ENCODE measurements at places on chromosomes 5 and 9.

DNA sequence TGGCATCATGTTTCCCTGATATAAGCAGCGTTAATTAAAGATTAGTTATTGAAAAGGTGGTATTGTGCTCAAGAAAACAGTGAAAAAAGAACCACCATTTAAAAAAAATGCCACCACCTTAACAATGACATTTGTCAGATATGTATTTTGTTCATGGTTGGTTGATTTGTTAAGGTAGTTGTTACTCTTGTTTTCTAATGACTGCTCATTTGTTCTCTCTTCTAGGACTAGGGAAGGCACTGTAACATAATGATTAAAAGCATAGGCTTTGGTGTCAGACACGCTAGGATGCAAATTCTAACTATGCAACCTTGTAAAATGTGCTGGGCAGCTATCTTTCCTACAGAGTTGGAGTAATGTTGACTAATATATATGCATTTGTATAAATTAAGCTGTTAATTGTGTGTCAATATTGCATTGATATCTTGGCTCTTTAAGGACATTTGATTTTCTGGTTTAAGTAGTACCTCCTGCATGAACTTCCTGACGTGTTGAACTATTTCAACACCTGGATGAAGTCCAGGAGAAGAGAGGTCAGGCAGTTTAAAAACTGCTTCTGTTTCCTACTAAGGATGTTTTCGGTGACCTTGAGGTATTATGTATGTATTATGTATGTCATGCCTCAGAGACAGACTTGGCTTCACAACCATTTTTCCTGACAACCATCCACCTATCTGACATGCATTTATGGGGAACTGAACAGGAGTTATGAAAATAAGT, 77.8 kb downstream of the MUSK start:
- DNase-seq: no peak

DNA sequence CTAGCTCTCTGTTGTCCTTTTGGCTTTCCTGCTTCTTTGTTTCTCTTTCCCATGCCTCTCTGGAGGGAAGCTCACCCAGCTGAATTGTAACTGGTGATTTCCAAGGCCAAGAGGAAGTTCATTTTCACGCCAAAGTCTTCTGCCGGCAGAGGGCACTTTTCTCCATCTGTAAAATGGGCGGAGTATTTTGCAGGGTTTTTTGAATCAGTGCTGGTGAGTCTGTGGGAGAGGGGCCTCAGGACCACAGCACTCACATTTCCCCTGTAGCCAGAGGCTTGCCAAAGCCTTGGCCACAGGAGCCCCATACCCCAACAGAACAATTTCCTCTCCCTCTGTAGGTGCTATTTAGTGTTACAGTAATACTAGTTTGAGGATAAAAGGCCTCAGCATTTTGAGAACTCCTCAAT, 42.3 kb upstream of the MATR3 start:
- no peak for DNase-seq

- no peak for DNase-seq
Observed at GRCh38 chr5:9239071-9239470, 306.8 kb downstream of the SEMA5A start.

DNA sequence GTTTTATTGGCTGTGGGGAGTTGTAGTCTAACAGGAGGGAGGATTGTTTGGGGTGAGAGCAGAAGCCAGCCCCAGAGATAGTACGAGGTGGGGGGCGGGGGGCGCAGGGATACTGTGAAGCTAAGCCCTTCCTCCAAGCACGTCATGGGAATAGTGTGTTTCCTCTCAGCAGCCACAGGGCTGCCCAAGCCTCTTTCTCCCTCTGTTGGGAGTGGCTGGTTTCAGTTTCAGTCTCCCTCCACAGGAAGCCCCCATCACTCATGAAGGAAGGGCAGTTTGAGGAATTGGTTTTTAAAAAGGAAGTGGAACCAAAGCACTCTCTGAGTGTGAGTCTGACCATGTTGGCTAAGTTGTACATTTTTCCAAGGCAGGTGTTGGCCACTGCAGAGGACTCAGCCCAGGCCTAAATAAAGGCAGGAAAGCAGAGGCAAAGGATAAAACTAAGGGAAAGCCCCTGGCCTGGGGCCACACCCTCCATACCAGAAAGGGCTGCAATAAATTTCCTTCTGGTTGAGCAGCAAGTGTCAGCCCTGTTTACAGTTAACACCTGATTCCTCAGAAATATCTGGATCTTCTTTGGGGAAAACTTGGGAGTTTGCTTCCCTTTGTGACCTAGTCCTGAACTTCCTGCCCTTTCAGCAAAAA, 3.2 kb downstream of the RAB24 start:
- DNase-seq: no peak

DNA sequence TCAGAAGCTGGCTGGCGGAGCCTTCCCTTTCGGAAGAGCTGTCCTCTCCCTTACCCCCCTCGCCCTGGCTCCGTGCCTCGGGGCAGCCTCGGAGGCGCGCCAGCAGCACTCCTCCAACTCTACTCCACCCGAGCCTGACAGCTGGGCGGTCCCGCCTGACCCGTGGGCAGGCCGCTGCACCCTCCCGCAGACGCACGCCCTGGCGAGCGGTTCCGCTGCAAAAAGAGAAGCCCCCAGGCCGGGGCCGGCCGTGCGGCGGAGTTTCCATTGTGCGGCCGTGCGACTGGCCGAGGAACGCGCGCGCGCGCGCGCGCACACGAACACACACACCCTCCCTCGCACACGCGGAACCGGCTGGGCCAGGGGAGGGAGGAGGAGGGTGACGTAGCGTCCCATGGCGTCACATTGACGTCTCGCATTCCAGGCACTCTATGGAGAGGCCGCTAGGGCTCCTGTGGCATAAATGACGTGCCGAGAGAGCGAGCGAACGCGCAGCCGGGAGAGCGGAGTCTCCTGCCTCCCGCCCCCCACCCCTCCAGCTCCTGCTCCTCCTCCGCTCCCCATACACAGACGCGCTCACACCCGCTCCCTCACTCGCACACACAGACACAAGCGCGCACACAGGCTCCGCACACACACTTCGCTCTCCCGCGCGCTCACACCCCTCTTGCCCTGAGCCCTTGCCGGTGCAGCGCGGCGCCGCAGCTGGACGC, at the start of gene NR4A3:
Gene NR4A3 (plus strand): TSS at position 490 of the 713 bp plus-strand sequence. CDS start 6,158 bp downstream, outside the sequence.
- peak; percentile 95 for DNase-seq

GRCh38 chr5:69285448-69286116, 47.0 kb downstream of the CCDC125 start:
- no peak for DNase-seq

GRCh38 chr9:84592918-84593317, 76.6 kb upstream of the NTRK2 start:
- DNase-seq: no peak

GRCh38 chr9:124854161-124854560, 901 bp downstream of the WDR38 start:
- DNase-seq: no peak

- no peak for DNase-seq
Observed at GRCh38 chr9:109286571-109286977, 34.3 kb downstream of the EPB41L4B start.

DNA sequence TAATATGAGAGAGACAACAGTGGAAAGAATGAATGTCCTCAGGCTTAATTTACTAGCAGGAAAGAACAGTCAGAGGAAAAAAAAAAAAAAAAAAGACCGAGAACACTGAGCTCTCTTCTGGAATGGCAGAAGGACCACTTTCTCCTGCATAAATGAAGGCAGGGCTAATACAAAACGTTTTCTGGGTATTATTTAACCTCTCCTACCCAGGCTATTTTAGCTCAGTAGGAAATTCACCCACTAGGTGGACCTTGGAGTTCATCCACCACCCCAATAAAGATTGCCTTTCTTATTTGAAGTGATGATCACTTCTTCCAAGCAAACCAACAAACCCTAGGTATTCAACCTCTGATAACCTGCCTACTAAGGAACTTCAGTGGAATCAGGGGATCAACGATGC, 3.7 kb downstream of the GLIS3 start:
- no peak for DNase-seq

- DNase-seq: no peak
Observed at GRCh38 chr5:95083606-95084005, 201.3 kb downstream of the MCTP1 start.

DNA sequence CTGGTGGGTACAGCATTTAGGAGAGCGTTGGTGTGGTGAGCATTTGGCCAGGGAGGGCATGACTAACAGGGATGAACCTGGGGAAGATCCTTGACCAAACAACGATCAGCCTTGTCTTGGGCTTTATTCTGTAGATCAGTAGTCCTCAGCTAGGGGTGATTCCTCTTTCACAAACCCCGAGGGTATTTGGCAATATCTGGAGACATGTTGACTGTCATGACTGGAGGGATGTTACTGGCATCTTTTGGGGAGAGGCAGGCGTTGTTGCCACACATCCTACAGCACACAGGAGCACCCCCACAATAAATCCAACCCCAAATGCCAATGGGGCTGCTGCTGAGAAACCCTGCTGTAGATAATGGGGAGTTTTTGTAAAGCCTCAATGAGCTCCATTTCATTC, 43.9 kb downstream of the OSTF1 start:
- DNase-seq: no peak

DNA sequence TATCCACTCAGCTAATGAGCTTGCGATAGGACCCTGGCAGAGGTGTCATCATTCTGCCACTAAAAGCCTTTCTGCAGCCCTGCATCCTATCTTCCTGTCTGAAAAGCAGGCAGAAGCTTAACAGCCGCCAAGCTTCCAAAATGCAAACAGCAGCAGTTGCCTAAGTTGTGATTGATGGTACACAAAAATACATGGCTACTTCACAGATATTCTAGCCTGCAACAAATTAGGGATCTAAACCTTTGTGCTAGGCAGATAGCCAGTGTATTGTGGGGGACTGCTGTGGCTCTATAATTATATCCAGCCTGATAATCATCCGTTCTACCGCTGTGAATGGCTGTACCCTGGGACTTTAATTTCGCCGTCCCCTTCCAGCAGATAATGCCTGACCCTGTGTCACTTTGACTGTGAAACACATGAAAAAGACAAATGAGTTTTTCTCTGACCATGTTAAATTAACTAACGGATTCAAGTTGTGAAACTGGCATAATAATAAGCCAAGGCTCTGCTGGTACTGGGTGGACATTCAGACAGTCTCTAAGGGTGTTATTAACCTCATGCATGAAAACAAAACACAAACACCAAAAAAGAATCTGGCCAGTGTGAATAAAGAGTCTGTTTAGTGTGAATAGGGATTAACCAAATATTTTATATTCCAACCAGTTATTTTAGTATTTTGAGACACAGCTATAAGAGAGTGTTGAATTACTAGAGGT, 45.9 kb downstream of the SEMA6A start:
- no peak for DNase-seq

DNA sequence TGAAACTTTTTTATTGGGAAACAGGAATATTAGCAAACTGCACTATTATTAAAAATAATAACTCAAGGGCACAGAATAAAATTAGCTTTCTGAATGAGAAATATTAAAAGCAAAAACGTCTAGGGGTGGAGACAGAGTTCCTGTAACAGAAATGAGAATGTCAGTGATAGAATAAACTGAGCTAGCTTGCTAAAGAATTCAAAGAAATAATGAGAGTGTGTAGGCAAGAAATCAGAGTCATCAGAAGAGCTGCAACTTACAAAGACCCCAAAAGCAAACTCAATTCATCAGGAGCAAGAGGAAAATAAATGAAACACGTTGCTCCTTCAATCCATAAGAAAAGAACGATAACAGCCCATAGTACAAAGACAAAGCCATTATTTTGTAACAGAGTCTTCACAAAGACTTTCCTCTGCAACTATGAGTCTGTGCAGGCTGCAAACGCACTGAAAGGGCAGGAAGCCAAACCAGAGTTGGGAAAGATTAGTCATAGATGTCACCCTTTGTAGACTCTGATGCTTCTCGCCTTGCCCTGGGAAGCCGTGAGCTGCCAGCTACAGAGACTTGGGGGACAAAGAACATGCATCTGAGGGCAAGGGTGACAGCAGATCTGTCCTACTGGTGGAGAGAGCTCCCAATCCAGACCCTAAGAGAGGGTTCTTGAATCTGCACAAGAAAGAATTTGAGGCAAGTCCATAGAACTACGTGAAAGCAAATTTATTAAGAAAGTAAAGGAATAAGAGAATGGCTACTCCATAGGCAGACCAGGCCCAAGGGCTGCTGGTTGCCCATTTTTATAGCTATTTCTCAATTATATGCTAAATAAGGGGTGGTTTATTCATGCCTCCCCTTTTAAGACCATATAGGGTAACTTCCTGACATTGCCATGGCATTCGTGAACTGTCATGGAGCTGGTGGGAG, 40.8 kb downstream of the SHC3 start:
- DNase-seq: no peak

DNA sequence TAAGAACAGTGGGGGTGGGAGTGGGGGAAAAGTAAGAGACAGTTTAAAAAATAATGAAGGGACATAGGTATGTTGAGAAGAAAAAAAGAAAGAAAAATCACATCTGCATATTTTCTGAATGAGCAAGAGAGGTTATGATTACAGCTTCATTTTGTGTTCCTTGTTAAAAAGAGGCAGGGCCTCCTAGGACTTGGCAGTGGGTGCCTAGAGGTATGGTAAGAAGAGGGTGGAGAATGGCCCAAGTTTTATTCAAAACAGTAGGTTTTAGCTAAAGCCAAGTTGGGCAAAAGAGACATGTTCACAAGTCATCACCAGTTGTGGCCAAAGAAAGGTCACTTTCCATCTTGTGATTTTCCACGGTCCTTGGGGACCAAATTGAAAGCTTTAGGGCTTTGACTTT, 643.4 kb downstream of the CCDC171 start:
- DNase-seq: no peak

DNA sequence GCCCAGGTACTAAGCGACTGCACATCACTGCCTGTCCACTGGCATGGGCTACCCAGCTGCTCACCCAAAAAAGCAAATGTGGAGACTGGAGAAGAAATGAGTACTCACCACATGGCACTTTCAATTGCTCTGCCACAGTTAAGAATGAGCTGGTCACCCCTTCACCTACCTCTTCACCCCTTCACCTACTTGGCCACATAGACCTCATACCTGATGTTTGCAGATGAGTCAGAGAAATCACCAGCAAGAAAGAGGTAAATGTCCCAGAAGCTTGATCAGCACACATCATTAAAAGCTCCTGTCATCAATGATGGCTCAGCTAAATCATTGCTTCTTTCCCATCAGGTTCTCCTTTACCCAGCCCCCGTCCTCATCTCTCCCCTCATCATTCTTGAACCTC, 7.6 kb upstream of the PRUNE2 start:
- no peak for DNase-seq

DNA sequence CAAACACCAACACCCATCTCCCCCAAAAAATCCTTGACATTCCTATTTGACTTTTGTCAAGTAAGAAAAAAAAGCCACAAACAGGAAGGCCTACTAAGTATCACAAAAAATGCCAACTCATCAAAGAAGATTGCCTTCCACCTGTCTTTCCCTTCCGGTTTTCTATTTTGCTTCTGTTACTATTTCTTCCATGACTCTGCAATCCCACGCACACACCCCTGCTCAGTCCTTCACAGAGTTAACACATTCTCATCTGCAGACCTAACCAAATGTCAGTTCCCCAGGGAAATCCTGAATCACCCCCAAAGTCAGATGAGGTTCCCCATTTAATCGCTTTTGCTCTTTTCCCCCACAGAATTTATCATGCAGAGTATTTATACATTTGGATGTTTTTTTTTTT, 15.1 kb downstream of the LPAR1 start:
- DNase-seq: no peak

- DNase-seq: no peak
Observed at GRCh38 chr5:35052838-35053237, 5.1 kb upstream of the AGXT2 start.

All from right kidney (tissue), 9 donors.